Stimulated activated CD8-positive, alpha-beta memory T cell treated with anti-CD3 and anti-CD28 coated beads, Interleukin-7, amount 100 ng/mL, for 1 hour (primary cell): ENCODE measurements at places on chromosomes 4 and X.

DNA sequence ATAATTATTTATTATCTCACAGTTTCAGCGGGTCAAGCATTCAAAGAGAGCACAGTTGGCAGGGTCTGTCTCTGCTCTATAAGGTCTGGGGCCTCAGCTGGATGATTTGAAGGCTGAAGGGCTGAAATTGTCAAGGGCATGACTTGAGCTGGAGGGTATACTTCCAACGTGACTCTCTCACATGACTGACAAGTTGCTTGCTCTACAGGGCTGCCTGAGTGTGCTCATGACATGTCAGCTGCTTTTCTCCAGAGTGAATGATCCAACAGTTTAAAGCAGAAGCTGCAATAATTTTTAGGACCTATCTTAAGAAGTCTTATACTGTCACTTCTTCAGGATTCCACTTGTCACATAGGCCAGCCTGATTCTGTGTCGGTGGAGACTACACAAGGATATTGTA, 51.2 kb downstream of the TIGD2 start:
- DNase-seq = no peak

GRCh38 chr4:141705747-141706377, 69.5 kb downstream of the IL15 start:
- DNase-seq = no peak

- DNase-seq = no peak
These were observed 760 bp downstream of the TMEM165 start for GRCh38 chr4:55396308-55397125.

- no peak for DNase-seq
These were observed 283.2 kb downstream of the ARHGAP10 start for GRCh38 chr4:148015058-148015457.

GRCh38 chr4:5785806-5786680, 75.0 kb downstream of the EVC start:
- DNase-seq = no peak

GRCh38 chr4:90112715-90113114, 14.5 kb upstream of the CCSER1 start:
- DNase-seq = no peak

DNA sequence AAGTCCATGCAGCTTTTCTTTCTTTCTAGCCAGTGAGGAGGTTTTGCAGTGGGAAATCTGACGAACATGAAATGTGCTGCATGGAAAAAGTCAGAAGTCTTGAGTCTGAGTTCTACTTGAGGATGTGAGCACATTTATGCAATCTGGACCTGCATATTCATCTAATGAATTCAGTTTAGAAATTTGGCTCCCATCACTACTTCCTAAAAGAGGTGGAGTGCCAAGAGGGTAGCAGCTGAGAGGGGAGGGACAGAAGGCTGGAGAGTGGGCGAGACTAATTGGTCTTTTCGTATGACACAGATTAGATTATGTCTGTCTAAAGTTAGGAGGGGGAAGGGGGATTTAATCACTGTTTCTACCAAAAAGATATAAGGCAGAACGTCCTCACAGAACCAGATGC, 535.9 kb downstream of the IQCM start:
- no peak for DNase-seq

- no peak for DNase-seq
These were observed 87.8 kb downstream of the GPRASP3 start for GRCh38 chrX:102808336-102808735.

- no peak for DNase-seq
These were observed 26.5 kb downstream of the HUWE1 start for GRCh38 chrX:53660004-53660403.

DNA sequence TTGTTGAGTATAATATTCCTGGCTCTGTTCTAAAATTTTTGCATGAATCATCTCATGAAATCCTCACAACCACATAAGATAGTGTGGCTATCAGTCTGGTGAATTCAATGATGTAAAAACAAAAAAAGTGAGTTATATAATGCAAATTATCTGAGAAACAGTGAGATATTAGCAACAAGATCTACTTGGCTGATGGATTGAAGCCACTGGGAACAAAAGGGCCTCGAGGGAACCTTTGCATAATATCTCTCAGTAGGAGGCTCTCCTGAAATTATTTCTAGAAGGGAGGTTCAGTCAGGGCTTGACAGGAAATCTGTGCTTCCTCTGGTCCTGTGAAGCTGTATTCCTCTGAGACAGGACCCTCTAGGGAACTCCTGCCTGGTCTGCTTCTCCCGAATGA, 30.1 kb upstream of the NUP54 start:
- DNase-seq = no peak

- no peak for DNase-seq
These were observed 605.2 kb upstream of the EPHA5 start for GRCh38 chr4:66275411-66276038.

DNA sequence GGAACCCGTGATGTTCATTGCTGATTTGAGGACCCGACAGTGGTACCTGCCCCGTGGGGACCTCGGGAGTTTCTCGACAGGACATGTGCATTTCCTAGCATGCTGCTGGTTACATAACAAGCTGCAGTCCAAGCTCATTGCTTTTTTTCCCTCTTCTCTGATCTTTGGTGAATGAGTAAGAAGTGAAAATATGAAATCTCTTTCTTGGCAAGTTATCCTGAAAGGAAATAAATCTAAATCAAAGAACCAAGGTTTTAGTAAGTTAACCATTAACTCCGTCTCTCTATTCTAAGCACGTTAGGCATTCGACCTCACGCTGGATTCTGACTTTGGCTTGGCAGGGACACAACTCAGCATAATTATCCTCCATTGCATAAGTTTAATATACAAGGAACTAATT, 86.6 kb downstream of the STK32B start:
- no peak for DNase-seq

GRCh38 chrX:13367950-13368349, 48.1 kb upstream of the ATXN3L start:
- DNase-seq = no peak

GRCh38 chr4:114563536-114564315, 34.9 kb upstream of the UGT8 start:
- DNase-seq = no peak

DNA sequence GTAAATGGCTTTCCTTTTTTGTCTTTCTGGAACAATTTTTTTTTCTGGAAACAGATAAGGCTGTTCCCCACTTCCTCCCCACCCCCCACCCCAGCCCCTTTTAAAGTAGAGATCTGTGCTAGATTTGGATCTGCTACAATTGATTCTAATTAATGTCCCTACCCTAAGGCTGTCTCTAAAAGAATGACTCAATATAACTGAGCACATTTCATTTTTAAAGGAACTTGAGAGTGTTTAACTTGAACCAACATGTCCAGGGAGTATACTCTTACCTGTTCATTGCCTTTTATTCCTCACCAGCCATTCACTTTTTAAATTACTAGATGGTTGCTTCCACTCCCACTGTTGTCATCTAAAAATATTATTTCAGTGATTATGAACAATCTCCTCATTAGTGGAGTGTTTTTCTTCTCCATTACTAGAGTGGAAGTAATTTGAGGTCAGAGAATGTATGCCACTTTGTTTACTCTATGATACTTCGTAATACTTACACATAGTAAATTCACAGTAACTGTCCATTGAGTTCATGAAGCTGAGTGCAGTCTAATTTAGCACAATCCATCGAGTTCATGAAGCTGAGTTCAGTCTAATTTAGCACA, 14.1 kb upstream of the CNOT6L start:
- DNase-seq = no peak

- no peak for DNase-seq
These were observed 25.3 kb downstream of the FAM47E start for GRCh38 chr4:76276813-76277212.

DNA sequence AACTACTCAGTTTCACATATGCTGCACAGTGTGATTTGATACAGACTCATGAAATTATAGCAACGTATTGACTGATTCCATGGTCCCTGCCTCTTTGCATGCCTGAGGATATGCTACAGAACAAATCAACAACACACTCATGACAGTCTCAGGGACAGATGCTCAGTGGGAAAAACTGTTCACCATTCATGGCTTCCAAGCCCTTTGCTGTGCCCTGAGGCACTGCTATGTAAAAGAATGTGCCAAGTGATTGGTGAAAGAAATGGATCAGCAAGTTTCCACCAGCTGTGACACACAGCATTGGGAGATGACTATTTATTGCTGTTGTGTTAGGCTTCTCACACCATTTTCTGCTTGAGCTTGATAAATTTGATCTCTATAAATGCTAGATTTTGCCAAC, 825.6 kb upstream of the INTU start:
- no peak for DNase-seq

GRCh38 chr4:102477657-102478056, 23.5 kb upstream of the NFKB1 start:
- no peak for DNase-seq

DNA sequence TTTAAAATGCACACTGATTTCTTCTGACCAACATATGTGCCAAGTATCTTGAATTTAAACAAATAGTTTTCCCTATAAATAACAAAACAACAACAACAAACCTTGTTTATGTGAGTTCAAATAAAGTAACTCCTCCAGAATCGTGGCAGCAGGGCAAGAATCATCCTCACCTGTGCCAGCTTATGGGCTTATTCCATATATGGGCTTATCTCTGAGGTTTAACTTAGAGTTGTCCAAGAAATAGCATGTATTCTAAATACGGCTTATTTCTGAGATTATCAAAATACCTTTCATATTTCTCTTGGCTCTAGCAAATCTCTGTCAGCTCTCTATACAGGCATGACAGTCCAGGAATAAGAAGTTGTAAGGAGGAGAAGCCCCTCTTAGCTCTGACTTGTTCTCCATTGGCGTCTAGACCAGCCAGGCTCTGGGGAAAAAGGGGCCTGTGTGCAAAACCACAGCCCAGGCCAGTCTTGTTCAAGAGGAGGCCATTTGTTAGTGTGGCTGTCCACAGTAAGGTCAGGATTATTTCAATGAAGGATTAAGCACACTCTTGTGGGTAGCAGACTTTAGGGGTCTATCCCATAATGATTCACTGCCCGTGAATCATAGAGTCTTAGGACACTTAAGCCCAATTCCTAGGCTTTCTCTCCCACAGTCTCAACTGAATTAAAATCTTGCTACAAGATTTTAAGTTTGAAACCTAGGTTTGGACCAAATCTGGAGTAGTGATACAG, 63.2 kb downstream of the FRAS1 start:
- DNase-seq = no peak

GRCh38 chr4:163591614-163592020, 97.1 kb downstream of the TMA16 start:
- DNase-seq = no peak

DNA sequence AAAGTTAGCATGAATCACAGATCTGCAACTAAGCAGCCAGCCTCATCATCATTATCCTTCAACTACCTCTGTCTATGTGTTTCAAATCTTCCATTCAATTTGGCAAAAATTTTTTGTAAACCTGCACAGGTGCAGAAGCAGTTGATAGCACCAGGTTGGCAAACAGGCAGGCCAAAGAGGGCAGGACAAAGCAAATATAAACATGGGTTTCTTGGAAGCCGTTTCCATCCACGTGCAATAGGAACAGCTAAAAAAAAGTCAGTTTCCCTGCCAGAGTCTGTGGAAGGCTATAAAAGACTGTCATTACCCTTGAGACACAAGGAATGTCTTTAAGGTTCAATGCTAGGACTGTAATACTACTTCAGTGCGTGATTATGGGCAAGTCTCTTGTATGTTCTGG, 253.2 kb downstream of the PDHA2 start:
- DNase-seq = no peak

DNA sequence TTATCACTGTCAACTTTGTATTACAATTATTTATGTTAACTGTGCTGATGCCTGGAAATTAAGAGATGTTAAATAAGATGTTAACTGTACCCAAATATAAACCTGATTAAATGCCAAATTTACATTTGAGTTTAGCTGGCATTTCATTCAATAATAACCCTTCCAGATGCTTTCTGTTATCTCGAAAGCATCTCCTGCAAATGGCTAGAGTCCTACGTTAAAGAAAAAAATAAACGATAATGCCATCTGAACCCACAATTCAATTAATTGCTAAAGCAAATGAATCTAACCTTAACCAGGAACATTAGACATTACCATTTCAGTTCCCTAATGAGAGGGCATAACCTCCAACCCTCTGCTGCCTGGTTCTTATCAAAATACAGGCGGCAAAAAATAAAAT, 145.0 kb downstream of the ADAMTS3 start:
- DNase-seq = no peak

DNA sequence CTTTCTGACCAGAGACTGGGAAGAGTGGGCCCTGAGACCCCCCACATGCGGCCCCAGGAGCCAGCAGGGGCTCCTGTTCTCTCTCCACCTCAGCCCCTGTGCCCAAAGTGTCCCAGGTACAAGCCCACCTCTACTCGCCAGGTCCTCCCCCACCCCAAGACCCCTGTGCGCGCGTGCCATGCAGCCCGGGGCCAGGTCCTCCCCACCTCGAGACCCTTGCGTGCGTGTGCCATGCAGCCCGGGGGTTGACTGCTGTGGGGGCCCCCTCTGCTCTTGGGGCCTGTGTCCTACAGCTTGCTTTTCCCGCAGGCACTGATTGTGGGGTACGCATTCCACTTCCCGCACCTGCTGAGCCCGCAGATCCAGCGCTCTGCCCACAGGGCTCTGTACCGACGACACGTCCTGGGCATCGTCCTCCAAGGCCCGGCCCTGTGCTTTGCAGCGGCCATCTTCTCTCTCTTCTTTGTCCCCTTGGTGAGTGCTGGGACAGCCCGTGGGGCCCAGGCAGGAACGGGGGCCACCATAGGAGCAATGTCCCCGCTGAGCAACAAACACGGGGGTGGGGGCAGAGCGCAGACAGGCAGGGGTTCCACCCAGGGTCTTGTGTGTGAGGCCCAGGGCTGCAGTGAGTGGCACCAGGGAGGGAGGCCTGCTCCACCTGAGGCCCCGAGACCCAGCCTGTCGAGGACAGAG, 20.3 kb downstream of the DGKQ start:
- no peak for DNase-seq

DNA sequence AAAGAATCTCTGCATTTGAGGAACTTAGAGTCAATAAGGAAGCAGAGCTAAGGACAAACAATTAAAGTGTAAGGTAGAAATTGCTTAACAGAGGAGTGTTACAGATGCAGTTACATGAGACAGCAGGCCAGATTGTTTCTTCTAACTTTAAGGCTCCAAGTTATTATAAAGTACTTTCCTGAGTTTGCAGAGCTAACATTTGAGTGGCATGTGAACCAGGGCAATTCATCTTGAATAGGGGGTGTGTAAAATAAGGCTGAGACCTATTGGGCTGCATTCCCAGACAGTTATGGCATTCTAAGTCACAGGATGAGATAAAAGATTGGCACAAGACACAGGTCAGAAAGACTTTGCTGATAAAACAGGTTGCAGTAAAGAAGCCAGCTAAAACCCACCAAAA, 7.6 kb upstream of the LNX1 start:
- DNase-seq = no peak

- no peak for DNase-seq
These were observed 51.5 kb downstream of the PPA2 start for GRCh38 chr4:105422207-105422920.

DNA sequence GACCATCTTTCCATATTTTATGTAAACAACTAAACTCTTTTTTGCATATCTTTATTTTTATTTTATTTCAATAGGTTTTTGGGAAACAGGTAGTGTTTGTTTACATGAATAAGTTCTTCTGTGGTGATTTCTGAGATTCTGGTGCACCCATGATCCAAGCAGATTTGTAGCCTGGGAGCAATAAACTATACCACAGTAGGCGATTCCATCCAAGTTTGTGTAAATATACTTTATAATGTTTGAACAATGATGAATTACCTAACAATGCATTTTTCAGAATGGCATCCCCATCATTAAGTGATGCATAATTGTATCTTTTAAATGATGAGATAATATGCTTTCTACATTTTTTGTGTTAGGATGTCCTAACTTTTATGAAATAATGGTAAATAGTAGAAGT, 39.2 kb upstream of the CYSLTR1 start:
- no peak for DNase-seq

GRCh38 chrX:40004921-40005291, 92.9 kb downstream of the BCOR start:
- no peak for DNase-seq
